ENCODE measurements at places on chromosomes 16 and 17.

DNA sequence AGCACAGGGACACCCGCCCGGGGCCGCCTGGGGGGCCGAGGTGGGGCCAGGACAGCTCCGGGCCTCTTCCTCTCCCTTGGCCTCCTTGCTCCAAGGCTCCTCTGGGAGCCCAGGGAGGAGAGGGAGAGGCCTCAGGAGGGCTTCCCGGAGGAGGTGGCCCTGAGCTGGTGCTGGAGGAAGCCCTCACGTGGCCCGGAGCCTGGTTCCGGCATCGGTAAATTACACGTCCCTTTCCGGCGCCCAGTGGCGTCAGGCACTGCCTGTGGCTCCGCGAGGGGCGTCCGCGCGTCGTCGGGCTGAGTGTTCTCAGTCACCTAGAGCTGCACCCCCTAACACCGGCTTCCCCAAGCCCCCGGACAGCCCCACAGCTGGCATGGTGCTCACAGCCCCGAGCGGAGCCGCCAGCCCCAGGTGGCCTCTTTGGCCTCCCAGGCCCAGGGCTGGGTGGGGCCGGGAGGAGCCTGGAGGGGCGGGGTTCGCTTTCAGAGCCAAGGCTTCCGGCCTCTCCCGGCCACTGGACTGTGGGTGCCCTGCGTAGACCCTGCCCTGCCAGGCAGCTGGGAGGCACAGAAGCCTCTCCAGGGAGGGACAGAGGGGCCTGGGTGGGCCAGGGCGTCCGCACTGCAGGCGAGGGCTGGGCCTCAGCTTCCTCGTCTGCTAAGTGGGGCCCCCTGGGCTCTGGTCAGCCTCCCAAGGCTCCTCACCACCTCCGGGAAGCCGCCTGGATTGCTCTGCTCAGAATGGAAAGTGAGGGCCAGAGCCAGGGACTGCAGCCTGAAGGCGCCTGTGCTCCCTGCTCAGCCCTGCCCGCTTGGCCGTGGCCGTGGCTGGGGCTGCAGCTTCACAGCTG is 27.9 kb upstream of the SSTR5 start:
- no peak for DNase-seq

DNA sequence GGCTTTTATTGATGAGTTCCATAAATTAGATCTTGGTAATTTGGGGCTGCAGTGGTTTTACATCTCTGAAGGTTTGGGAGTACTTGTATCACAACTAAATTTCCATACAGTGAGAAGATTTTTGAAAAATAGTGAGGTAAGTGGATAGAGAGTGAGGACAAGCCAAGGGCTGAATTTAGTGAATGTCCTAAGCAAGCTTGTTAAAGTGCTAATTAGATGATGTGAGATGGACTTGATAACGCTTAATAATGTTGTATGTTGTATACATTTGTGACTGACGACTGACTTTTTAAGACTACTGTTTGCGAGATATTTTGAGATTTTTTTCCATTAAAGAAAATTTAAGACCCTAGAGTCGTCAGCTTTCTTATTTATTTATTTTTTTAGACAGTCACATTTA is 3.9 kb downstream of the NFATC3 start:
- DNase-seq, result no peak

DNA sequence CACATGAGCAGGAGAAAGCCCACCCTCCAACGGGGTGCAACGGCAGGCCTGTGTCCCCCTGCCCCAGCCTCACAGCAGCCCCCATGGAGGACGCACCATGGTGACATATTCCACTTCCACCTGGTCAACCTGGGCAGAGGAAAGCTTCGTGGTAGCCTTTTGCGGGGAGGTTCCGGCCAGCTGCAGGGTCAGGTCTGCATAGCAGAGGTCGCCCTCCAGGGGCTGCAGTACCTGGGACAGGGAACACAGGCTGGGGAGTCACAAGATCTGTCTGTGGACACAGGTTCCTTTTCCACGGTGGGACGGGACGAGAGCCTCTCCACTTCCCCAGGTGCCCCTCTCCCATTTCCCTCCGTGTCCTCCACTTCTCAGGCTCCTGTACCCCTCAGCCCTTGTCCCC is 17.1 kb downstream of the CD300LF start:
- DNase-seq, result no peak

DNA sequence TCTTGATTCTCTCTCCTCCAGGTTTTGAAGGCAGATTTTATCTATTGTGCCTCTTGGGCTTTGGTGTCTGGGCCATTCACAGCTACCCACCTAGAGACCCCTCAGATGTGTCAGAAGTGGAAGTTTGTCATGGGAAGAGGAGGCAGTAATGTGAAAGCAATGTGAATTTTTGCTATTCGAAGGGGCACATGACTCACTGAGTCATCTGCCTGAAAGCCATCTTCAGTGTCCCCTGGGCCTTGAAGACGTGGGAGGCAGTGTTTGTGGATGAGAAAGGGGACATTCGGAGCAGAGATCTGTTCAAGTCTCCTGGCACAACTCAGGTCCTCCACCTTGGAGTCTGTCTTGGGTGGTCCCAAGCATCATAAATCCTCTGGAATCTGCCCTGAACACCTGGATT is 530.2 kb downstream of the NPIPA7 start:
- DNase-seq, result no peak

DNA sequence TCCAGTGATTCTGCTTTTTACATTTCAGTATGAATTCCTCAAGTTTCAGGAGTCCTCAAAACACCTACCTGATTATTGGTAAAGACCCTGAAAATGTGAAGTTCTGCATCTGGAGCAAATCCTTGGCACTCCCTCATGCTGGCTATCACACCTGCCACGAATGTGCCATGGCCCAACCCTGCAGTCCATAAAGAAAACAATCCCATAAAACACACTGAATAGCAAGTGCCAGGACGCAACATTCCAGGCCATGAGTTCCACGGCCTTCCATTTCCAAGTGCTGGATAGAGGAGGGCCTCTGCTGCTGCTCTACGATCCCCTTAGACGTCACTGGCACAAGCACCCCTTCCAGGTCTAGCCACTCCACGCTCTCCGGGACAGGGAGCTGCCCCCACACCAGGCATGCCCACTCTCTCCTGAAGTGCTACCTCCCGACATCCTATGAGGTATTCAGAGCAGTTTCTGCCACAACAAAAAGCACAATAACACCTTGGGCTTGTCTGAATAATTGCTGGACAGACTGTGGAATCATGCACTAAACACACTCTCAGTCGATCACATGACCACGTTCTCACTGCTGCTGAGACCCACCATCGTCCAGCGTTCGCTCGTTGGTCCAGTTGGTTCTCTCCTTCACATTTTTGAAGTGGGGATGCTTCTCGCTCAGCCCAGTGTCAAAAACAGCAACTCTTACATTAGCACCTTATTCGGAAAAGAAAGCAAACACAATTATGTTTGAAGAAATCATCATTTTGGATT is 23.4 kb downstream of the MBTPS1 start:
- no peak for DNase-seq

- peak; percentile 68 for DNase-seq
Observed at GRCh38 chr16:22948603-22949368, 134.8 kb downstream of the HS3ST2 start.
